ENCODE measurements at places on chromosomes 5 and 9. TPM values are rescaled to one million over a fixed set of nuclear protein-coding genes. Genes with fewer than 3 reads are reported as not detected.

Gene NUP155
- total RNA-seq: 43.9 TPM

Gene ADRA1B
- total RNA-seq: 0.56 TPM

Gene TTC39B
- total RNA-seq: 9.7 TPM

Gene SCAMP1
- total RNA-seq: 89.4 TPM

DNA sequence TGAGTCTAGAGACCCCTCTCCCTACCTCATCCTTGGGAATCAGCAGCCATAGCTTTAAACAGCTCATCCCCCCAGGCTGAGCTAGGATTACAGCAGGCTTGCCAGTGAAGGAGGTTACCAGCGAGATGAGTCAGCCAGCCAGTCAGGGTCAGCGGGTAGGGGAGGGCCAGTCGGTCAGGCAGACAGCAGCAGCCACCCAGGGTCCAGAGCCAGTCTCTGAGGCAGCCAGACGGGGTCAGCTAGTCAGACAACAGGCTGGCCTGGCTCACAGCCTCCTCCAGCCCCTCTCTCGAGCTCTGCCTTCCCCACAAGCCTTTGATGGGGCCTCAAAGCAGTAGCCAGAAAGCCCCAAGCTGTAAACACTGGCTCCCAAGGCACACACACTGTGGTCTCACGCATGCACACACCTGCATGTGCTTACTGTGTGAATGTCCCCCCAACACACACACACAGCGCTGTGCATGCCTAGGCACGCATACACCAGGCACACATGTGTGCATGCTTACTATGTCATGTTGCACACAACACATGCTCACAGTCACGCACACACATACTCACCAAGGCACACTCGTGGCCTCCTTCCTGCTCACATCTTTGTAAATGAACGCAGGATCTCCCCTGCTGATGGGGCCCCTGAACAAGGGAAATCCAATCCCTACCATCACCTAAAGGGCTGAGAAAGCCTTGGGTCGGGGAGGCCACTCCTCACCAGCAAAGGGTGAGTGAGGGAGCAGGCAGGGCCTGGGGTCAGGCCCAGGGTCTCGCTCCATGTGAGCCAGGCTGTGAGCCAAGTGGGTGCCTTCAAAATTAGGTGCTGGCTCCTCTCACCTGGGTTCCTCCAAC lies 28.2 kb upstream of the CPLX2 start:
- peak; percentile 80 for DNase-seq

- no peak for DNase-seq
Observed at GRCh38 chr5:14147210-14147609, 4.1 kb downstream of the TRIO start.

DNA sequence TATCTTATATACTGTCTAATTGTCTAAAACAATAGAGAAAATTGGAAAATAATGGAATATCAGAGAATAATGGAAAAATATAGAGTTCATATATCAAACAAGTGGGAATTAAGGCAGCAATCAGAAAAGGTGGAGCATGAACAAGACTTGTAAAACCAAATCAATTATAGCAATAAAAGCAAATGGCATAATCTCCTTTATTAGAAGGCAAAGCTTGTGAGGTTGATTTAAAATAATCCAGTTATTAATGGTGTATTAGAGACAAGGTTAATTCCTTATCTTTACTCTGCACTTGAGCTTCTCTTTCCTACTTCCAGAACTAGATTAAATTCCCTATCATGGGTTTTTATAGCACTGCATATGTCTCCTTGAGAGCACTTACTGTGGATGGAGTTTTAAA lies 64.1 kb downstream of the AMBP start:
- DNase-seq: no peak

DNA sequence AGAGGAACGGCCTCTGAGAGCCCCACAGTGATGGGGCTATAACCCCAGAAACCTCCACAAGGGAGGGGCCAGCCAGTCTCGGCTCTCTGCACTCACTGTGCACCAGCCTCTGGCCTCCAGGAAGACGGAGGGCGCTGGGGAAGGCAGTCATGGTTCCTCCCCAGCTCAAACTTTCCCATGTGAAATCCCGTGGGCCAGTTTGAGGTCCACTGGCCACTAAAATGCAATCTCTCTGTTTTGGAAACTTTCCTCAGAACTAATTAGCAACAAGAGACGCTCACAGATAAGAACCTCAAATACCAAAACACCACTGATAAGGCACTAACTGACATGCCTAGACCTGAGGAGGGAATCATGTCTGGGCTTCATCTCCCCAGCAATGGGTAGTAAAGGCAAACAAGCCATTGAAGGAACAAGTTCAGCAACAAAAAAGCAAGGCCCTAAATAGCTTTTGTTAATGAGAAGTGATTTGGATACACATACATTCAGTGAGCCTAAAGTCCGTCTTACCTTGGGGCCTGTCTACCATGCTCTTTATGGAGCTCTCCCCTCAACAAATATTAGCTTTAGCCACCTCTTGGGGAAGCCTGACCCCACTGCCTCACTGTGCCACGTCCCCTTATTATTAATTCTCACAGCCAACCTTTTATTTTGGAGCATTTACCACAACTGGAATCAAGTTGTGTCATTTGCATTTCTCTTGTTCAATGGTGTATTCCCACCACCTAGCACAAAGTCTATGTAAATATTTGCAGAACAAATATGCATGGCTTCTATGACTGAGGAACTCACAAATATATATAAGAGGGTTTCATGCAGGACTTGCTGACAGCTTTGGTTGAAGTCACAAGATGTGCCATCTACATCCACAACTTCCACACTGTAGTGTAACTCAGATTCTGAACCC lies 56.1 kb upstream of the GLRX start:
- no peak for DNase-seq

- no peak for DNase-seq
Observed at GRCh38 chr9:70595211-70595610, 180.8 kb upstream of the KLF9 start.

DNA sequence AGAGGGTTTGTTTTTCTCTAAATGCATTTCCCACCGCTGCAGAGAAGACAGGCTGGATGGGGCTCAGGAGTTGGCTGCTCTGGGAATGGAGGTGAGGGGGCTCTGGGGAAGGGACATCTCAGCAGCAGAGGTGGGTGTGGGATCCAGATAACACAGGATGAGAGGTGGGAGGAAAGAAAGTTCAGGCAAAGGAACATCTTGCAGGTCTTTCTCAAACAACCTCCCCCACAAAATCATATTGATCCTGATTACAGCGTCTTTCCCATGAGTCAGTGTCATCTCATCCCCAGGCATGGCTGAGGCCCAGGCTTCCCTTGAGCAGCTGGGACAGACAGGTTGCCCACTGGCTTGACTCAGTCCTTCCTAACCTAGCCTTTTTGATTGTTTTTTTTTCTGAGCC lies 11.3 kb upstream of the ACSL6 start:
- DNase-seq: no peak

DNA sequence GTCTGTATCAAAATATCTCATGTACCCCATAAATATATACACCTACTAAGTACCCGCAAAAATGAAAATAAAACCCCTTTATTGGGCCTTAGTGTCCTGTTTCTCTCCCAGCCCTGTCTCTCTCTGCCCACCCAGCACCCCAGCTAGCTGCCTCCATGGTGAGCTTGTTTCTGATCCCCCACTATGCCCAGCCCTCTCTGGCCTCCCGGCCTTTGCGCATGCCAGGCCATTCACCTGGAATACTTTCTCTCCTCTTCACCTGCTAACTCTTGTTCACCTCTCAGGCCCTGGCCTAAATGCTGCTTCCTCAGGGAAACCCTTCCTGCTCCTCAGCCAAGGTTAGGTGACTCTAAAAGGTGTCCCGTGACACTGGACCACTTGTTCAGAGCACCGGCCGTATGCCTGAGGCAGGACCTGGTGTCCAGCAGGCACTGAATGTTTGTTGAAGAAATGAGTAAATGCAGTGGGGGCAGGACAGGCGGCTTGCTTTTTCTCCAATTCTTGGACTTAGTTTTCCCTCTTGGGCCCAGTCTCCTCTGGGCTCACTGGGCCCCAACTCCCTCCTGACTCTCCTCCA lies 58.5 kb downstream of the PSD2 start:
- DNase-seq: no peak

DNA sequence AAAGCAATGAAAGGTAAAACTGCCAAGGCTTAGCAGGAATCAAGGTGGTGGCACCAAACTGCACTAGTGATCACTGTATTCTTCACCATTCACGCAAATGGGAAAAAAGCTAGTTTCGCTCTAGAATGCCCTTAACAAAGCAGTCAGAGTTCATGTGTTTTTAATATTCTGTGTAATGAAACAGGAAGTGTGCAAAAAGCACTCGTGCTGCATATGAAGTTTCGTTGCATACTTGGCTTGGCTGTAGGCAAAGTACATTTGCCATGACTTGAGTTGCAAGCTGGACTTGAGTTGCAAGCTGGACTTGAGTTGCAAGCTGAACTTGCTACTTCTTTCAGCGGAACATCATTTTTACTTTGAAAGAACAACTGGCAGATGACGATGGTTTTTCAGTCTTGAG lies 55.4 kb downstream of the FOXI1 start:
- no peak for DNase-seq

All from IMR-90 (cell line).